ENCODE measurements at places on chromosomes 1 and 21.

DNA sequence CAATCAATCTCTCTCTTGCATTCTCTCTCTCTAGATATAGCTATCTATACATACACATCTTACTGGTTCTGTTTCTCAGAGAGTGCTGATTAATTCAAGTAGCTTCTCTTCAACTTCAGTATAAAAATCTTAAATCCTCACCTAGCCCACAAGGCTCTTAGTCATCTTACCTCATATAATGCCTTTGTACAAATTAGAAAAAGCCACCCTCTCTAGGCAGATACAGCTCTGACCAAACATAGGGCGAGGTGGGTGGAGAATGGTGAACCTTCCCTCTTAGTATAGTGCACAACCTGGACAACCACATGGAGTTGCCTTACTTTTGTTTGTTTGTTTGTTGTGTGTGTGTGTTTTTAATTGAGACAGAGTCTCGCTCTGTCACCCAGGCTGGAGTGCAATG, 5.1 kb upstream of the INAVA start:
- no peak for DNase-seq

GRCh38 chr1:153661111-153661708, 2.7 kb downstream of the SNAPIN start:
- no peak for DNase-seq

GRCh38 chr1:185539277-185539943, 194.8 kb upstream of the HMCN1 start:
- DNase-seq: no peak

DNA sequence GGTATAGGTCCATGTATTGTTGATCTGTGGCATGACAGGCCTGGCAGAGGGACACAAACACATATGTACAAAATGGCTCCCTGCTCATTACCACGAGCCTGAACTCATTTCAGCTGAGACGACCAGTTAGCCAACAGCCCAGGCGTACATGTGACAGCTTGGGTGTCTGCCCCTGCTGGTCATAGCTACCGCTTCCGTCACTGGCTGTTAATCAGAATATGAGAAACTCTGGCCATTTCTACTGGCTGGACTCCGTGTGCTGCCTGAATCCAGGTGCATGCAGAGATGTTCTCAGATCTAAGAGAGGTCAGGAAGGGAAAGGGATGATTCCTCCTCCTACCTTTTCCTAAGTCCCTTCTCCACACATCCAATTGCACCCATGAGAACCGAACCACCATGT, 144.5 kb downstream of the PBX1 start:
- DNase-seq: no peak

DNA sequence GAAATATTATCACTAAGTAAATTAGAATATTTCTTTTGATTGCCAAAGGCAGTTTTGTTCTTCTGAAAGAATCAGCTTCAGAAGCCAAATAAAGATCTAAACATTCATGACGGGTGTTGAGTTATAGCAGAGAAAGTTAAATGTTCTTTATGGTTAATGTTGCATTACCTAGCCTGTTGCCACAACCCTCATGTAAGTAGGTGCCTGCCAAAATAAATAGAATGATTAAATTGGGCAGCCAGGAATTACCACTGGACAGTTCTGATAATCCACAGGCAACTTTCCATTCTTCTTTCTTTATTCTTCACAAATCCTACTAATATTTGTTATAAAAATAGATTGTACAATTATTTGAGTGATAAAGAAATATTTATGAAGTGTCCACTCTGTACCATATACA, 217.9 kb upstream of the NRIP1 start:
- DNase-seq: no peak

- DNase-seq: no peak
These were observed 4.2 kb upstream of the IL19 start for GRCh38 chr1:206766251-206766856.

DNA sequence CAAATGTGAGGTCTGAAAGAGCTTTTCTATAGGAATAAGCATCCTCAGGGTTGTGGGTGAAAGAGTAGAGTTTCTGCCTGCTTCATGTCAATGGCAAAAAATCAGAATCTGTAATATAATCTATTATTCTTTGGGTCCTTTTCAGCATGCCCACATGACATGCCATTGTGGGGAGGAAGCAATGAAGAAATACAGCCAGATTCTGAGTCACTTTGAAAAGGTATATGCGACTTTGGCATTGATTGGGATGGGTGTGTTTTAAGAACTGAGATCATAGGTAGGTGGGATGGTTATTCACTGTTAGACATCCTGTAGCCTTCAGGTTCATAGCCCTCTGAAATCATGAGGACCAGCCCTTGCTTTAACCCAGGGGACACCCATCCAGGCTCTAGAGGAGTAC, 1.8 kb downstream of the IL20 start:
- no peak for DNase-seq

DNA sequence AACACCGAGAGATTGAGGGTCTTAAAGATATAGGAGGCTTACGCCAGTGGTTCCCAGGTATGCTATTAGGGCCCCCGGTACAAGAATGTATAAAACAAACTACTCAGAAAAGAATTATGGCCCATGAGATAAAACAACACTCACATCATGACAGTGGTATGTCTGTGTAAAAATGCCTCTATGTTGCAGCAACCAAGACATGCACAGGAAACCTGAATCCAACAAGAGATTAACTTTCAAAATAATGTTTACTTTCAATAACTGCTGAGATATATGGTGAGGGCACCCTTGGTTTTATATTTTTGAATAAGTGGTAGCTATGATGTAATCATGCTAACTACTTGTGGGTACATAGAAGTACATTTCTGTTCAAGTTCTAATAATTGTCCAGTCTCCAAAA, 74.9 kb downstream of the PUM1 start:
- DNase-seq: no peak

DNA sequence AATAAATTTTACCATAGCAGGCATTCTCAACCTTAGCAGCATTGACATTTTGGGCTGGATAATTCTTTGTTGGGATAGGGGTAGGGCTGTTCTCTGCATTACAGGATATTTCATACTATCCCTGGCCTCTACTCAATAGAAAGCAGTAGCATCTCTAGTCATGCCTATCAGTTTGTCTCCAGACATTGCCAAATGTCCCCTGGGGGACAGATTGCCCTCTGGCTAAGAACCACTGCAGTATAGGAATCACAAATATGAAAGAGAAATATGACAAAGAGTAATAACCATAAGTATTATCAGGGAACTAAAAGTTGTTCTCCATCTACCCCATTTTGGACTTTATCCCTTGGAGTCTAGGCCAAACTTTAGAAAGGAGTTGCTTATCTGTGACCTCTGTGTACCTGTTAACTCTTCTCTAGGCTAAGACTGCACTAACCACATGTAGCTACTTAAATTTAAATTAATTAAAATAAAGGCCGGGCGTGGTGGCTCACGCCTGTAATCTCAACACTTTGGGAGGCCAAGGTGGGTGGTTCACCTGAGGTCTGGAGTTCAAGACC, 76.1 kb downstream of the AGO3 start:
- DNase-seq: no peak

DNA sequence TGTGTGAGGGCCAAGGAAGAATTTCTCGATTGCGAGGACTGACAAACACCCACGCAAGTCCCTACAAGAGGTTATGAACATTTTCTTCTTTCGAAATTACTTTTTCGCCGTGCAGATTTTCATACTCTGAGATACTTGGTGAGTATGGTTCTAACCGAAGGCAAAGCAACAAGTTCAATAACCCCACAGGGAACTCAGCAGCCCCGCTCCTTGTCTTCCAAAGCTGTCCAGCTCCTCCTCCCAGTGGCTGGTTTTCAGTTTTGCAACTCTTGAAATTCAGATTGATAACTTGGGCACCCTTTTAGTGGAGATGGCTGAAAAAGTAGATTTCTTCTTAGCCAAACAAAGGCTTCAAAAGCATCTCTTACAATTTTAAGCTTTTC, 154.4 kb downstream of the SETD4 start:
- no peak for DNase-seq

- DNase-seq: no peak
These were observed 447.3 kb downstream of the AGBL4 start for GRCh38 chr1:49576327-49576901.

- no peak for DNase-seq
These were observed 76.9 kb upstream of the GFI1 start for GRCh38 chr1:92563457-92564216.

GRCh38 chr1:6499296-6499695, 7.8 kb upstream of the PLEKHG5 start:
- DNase-seq: no peak

- no peak for DNase-seq
These were observed 114.2 kb downstream of the HLCS start for GRCh38 chr21:36852293-36852692.

- no peak for DNase-seq
These were observed 9.7 kb downstream of the SHISA4 start for GRCh38 chr1:201898240-201898894.

DNA sequence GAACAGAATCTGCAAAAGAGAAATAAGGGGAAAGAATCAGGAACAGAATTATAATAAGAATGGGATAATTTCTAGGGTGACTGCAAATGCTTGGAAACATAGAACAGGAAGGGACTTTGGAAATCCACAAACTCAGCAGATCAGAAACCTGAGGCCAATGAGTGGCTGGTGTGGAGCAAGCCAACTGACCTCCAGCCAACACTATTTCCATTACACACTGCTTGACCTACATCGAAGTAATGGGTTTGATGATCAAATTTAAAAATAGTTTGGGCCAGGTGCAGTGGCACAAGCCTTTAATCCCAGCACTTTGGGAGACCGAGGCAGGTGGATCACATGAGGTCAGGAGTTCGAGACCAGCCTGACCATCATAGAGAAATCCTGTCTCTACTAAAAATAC, 284.9 kb downstream of the GRIK1 start:
- DNase-seq: no peak

DNA sequence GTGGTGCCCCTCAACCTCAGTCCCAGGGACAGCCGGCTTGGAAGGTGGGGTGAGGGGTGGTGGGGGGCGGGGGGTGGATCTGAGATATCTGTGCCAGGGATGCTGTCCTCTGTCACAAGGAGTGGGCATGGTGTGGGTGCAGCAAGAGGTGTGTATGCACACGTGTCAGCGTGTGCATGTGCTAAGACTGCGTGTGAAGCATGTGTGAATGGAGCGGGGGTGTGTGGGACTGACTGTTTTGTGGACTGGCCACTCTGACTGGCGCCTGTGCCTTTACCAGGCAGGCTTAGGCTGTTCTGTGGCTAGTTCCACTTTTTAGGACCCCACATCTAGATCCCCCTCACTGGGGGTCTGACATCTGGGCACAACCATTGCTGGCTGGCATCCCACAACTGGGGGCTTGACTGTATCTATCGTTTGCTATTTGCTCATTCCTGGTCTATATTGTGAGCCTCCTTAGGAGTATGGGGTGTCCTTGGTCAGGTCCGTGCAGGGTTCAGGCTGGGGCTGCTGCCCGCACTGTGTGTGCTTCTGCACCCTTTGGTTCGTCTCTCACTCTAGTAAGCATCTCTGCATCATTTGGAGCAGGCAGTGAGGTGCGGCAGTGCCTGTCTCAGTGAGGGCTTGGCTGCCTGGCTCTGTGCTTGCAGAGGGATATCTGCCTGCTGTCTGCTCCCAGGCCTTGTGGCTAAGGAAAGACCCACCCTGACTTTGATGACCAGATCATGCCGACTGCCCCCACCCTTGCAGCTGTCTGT, 1.9 kb downstream of the AMPD2 start:
- no peak for DNase-seq

DNA sequence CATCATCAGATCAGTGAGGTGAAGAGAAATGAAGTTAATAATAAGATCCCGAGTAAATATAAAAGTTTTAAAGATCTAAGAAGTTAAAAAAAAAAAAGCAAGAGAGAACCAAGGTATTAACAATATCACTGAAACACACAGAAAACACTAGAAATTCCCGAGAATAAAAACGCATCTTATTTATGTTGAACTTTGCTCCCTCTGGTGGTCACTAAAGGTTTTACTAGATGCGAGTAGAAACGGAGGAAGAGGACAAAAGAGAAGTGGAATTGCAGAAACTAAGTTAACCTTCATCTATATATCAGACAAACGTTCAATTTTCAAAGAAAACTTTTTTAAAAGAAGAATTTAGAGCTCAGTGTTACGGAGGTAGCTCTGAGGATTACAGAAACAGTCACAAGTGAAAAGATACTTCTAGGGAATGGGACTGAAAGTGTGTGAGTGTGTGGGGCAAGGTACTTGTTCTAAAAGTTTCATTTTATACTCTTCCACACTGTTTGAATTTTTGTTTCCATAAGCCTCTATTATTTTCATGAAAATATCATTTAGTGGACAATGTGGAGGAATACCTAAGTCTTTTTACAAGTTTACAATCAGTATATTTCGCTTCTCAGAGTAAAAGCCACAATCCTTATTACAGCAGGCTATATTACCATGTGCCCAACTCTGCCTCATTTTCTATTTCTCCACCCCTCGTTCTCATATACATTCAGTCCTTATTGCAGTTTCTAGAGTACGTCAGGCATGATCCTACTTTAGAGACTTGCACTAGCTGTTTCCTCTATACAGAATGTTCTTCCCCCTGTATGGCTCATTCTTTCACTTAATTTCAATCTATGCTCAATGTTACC, 19.7 kb downstream of the ACBD6 start:
- DNase-seq: peak; percentile 51

- DNase-seq: no peak
These were observed 34.7 kb downstream of the CELF3 start for GRCh38 chr1:151681923-151682322.

DNA sequence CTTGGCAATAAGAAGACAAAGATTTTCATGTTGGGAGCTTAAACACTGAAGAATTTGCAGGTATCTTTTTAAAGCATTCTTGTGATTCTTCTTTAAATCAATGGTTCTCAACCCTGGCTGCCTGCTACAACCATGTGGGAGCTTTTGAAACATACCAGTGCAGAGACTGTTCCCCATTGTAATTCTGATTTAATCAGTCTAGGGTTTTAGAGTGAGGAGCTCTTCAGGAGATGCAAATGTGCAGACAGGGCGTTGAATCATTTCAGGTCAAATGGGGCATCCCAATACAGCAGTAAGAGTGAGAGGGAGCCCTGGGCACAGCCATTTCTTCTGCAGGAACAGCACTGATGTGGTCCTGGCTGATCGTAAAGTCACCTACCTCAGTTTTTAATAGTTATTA, 24.3 kb downstream of the KCNJ6 start:
- DNase-seq: no peak

GRCh38 chr1:61449410-61449809, 275.5 kb downstream of the TM2D1 start:
- DNase-seq: no peak

DNA sequence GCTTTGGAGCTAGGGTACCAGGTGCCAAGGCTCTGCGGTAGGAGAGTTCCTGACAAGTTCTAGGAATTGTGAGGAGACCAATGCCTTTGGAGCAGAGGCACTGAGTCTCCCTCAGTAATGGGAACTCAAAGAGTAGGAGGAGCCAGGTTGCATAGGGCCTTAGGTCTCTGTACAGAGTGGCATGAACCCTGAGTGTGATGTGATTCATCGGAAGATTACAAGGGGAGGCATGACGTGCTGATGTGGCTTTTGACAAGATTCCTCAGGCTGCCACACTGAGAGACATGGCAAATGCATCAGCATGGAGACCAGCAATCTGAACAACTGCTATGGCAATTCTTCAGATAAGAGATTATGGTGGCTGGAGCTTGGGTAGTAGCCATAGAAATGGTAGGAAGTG, 94.6 kb upstream of the SLC44A3 start:
- DNase-seq: no peak

All from NCI-H748 treated with DMSO at 0.1 percent for 48 hours (cell line).